Stimulated activated CD4-positive, alpha-beta T cell treated with anti-CD3 and anti-CD28 coated beads, Interleukin-15, amount 100 ng/mL, for 1 hour (primary cell): ENCODE measurements at places on chromosomes 16 and 17.

DNA sequence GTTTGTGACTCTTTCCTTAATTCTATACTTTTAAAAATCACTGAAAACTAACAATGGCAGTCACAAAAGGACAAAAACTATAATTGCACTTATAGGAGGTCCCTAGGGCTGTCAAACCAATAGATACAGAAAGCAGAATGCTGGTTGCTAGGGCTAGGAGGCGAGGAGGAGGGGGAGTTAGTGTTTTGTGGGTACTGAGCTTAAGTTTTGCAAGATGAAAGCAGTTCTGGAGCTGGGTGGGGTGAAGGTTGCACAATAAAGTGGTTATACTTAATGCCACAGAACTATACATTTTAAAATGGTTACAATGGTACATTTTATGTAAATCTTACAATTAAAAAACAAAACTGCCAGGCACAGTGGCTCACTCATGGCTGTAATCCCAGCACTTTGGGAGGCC, 27.3 kb downstream of the NUBP1 start:
- DNase-seq = no peak

GRCh38 chr17:61444075-61444474, 8.1 kb upstream of the TBX4 start:
- no peak for DNase-seq

DNA sequence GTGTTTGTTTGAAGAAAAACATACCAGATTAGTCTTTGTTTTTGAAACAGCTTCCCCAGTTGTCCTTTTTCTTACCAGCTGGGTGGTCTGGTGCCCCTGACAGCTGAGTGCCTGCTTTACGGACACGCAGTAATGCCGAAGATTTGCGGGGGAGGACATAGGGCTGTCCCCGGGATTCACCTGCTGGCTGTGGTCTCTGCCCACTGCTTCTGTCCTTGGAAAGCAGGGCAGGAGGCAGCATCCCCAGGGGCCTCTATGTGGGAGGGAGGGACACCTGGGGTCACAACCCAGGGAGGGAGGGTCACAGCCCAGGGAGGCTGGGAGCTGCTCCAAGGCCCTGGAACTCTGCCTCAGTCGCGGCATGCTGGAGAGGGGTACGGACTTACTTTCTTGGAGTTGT, 221.7 kb downstream of the NTN1 start:
- no peak for DNase-seq

- DNase-seq = no peak
These were observed 241.4 kb upstream of the DYNLRB2 start for GRCh38 chr16:80299416-80299815.

DNA sequence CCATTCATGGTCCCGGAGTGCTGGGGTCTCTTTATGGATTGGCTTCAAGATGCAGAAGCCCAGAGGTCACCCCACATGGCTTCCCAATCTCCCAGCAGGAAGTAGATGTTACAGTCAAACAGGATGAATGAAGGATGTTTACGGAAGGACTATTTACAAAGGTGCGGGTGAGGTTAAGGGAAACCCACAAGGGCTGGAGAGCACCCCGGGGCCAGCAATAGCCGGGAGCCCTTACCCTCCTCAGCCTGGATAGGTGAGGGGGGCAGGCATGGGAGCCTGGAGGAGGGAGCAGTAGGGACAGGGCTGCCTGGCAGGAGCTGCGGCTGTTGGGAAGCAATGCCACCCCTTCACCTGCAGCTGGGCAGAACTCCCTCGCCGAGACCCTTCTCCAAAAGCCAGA, 24.5 kb upstream of the CACNG1 start:
- no peak for DNase-seq

- no peak for DNase-seq
These were observed 943 bp downstream of the CNTROB start for GRCh38 chr17:7932949-7933348.

DNA sequence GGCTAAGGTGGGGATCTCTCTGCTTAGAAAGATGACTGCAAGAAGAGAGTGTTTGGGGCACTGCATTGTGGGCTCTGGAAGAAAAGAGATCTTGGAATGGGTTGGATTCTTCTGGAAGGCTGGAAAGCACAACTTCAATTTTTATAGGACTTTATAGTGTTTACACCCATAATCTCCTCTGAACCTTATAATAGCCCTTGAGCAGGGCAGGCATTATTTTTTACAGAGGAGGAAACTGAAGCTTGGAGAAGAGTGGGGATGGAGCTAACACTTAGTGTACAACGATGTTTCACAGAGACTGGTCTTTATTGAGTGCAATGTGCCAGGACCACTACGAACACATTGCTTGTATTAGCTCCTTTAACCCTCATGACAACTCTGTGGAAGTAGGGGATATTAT, 10.4 kb downstream of the TNS4 start:
- no peak for DNase-seq

- DNase-seq = no peak
These were observed 79.5 kb downstream of the PMP22 start for GRCh38 chr17:15185625-15185991.

DNA sequence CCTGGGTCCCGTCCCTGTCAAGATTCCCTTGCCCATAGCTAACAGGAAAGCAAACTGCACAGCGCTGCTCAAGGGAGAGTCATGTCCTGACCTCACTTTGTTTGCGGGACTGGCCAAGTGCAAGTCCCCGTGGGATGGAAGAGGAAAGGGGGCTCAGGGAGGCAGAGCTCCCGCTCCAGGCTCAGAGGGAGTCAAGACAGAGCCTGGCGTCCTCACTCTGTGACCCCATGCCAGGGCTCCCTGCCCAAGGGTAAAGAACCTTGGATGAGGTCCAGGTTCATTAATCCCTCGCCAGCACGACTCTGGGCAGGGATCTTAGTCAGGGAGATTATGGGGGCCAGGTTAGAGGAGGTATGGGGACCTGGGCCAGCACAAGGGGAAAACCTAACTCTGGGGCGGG, 51.5 kb upstream of the CBX4 start:
- no peak for DNase-seq

- DNase-seq = no peak
These were observed 193.9 kb upstream of the SOX9 start for GRCh38 chr17:71926746-71927398.

- no peak for DNase-seq
These were observed 177.6 kb downstream of the AIPL1 start for GRCh38 chr17:6257336-6257735.

- no peak for DNase-seq
These were observed 210.4 kb upstream of the CHMP6 start for GRCh38 chr17:80781211-80781610.

DNA sequence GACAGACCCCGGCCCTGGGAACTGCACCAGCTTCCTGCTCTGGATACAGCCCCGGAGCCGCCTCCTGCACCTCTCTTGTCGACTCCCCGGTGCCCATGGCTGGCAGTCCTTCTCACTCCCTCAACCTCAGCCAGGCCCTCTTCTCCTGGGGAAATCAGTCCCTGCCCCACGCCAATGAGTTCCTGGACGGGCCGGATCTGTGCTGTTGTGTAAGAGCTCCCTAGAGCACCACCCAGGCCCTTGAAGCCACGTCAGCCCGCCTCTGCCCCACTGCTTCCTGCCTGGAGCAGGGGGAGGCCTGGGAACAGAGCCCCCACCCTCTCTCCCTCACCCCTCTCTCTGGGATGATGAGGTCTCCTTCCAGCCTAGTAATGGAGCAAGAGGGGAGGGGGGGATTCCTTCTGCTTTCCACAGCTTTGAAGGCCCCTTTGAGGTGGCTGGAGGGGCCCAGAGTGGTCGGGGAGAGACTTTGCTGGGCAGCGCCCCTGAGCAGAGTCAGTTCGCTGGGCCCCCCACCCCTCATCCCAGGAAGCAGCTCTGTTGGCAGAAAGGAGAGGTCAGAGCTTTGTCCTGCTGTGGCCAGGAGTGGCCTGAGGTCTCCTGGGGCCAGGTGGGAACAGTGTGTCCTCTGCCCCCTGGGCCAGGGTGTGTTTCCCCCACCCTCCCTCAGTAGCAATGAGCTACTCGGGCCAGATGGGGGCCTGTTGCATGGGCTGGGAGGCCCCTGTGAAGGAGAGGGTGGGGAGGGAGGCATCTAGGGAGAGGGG, 3.8 kb downstream of the PRR29 start:
- no peak for DNase-seq
